AG09309 (cell line): ENCODE measurements at places on chromosomes 5 and 9.

GRCh38 chr5:28398185-28398584, 1359.8 kb upstream of the CDH9 start:
- no peak for DNase-seq

DNA sequence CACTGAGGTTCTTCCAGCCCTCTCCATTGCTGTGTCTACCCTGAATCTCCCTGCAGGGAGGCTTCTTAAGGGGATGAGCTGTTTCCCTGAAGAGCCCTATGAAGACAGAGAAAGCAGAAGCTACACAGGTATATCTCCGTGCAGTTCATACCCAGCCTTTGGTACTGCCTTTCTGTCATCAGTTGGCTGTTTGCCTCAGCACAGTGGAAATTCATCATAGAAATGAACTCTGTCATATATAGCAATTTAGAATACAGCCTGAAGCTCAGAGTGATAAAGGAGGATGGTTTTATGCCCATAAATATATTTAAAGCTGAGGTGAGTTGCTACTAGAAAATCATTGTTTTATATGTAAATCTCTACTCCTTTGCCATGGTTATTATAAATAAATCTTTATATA, 42.6 kb upstream of the KCNN2 start:
- DNase-seq, result no peak

GRCh38 chr5:18114151-18114757, 480.0 kb downstream of the TAF11L14 start:
- no peak for DNase-seq

GRCh38 chr5:160036243-160036642, 27.3 kb downstream of the TTC1 start:
- no peak for DNase-seq

DNA sequence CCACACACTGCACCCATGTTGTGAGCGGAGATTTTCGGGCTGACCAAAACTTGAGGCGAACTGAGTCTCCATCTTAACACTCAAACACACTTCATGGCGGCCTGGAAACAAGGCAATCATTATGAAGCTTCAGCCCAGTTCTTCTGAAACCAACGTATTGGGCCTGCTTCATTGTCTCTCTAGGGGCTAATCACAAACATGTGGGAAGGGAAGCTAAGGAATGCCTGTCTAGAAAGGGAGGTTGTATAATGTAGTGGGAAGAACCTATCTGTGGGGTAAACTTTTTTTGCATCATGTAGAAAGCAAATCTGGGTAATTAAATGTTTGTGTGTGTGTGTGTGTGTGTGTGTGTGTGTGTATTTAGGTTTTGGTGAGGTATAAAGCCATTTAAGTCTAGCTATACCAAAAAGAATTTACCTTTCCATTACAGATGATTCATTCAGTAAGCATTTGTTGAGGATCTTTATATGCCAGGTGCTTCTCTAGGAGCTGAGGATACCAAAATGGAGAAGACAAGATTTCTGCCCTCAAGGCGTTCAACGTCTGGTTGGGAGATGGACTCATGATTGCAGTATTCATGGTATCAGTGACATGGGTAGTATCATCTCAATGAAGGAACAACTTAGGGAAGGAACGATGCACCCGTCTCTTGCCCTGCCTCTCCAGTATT, 29.4 kb downstream of the SLC1A3 start:
- no peak for DNase-seq

DNA sequence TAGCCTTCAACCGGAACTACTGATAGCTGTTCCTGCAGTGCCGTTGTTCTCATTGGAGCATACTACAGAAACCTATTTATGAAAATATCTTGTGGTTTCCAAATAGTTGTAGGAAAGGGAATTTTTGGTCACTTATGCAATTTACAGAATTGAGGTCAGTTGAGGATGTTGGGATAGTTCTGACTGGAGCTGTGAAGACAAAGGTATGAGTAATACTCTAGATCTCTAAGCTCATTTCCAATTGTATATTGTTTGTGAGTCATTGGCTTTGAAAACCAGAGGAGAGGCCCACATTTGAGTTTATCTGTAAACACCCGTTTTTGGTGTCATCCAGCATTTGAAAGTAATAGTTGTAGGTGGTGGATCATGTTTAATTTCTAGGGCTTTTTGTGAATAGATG, 561.3 kb upstream of the WWC1 start:
- peak; percentile 97 for DNase-seq

GRCh38 chr5:38443390-38443789, 113.1 kb downstream of the LIFR start:
- no peak for DNase-seq

DNA sequence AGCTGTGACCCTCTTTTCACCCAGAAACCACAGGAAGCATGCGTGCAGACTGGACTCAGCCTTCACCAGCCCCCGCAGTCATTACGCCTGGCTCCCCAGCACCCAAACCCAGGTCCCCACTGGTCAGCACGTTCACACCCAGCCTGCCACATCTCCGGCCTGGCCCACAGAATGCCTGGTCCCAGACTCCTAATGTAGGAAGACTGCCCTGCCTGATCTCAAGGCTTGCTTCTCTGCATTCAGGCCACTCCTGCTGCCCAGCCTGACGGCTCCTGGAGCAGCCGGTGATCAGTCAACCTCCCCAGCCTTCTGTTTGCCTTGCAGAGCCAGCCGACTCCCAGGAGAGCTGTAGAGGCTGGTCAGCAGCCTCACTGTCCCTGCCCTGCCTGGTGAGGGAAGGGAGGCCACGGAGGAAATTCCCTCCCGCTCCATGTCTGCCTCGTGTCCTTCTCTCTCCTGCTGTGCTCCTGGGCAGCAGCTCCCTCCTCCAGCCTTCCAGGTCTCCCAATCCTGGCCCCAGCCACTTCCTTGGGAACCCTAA, 25.4 kb downstream of the ADAMTS2 start:
- DNase-seq, result no peak

DNA sequence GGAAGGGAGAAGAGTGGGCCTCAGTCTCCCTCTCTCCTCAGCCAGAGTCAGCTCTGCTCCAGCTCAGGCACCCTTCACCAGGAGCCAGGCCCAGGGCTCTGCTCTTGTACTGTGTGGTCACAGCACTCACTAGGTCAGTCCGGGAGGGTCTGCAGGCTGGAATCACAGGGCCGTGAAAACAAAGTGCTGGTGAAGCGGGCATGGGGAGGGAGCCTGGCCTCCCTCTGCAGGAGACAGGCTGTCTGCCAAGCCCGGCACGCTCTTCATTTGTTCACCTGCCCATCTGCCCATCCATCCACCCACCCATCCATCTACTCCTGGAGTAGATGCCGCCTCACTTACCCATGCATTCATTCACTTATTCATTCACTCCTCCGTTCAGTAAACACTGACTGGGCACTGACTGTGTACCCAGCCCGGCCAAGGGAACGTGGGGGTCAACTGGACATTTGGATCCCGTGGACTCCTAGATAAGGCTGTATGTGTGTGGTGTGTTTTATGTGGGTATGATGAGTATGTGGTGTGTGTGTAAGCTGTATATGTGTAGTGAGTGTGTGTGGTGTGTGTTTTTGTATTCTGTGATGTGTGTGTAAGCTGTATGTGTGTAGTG, 3.6 kb downstream of the SPAAR start:
- DNase-seq, result no peak

DNA sequence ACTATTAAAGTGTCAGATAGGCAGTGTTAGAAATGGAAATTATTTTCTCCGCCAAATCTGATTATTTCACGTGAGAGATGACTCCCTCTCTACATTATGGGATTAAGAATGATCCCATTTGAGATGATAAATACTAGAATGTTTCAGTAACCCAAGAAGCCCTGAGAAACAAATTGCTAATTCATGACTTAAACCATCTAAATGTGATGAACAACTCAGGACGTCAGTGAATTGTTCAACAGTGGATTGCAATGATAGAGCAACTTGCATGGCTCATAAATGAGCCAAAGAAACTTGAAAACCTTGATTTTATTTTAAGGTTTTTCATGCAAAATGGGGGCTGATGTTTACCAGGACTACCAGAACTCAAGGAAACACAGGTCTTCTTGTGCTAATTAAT, 350.5 kb upstream of the WWC1 start:
- DNase-seq, result no peak

DNA sequence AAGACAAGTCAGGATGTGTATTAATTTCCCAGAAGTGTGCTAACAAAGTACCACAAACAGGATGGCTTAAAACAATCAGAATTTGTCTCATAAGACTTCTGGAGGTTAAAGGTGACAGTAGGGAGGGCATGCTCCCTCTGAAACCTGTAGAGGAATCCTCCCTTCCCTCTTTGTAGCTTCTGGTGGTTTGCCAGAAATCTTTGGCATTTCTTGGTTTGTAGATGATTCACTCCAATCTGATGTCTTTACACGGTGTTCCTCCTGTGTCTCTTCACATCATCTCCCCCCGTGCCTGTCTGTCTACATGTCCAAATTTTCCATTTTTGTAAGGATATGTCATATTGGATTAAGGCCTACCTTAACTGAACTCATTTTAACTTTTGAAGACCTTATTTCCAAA, 471.5 kb downstream of the ZNF608 start:
- DNase-seq, result no peak

DNA sequence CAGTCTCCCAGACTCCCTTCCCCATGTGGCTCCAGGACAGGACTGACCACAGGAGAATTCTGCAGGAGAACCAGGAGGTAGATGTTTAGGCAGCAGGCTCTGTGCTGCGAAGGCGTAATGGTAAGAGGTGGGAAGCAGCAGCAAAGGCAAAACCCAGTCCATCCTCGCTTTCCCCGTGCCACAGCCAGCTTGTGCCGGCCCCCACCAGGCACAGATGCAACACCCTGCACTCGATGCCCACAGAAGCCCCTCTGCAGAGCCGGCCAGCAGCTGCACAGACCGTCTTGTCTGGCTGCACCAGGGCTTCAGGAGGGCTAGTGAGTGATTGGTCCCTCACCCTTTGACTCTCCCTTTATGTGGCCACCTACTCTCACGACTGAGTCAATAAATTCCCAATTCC, 28.0 kb downstream of the ANKS6 start:
- DNase-seq, result no peak

DNA sequence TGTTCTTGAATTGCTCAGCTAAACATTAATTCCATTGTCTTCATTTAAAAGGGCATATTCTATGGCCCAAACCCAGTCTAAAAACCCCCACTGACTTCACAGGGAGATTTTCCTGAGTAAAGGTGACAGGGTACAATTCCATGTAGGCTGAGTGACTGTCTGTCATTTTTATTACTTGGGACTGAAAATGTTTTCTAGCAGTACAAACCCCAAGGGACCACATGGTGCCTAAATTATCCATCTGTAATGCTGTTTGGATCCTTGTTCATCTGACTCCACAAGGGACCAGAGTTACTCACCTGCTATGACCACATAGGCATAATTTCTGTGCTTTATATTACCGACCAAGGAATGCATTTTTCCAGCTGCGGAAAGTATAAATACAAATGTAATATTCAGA, 349.1 kb downstream of the ZNF608 start:
- no peak for DNase-seq

DNA sequence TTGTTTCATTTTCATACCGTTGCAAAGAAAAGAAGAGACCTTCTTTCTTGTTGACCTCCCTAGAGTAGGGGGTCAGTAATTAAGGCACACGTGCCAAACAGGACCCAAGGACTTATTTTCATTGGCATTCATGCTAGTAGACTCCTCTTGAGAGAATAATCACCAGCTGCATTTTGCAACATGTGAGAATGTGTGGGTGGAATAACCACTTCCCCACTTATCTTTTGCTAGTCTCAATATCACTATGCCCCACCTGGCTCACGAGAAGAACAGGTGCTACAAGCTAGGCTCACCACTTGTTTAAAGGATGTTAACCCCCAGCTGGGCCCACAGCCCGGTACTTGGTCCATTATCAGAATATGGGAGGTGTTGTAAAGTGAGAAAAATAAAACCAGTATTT, 460.7 kb upstream of the MEF2C start:
- DNase-seq, result no peak

DNA sequence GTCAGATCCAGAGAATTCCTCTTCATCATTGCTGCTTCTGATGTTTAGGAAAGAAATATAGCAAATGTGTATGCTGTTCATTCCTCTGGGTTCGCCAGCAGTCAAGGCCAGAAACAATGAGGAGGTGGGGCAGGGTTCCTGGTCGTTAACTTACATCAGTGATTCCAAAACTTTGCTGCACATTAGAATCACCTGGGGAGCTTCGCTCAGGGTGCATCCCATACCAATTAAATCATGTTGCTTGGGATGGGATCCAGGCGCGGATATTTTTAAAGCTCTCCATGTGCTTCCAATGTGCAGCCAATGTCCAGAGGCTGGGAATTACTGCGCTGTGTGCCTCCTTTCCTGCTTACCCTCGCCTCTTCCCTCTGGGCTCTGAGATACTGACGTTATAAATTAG, 227.9 kb upstream of the KLF9 start:
- no peak for DNase-seq

- DNase-seq, result no peak
These were observed 114.5 kb downstream of the TSSK1B start for GRCh38 chr5:113320273-113320780.

DNA sequence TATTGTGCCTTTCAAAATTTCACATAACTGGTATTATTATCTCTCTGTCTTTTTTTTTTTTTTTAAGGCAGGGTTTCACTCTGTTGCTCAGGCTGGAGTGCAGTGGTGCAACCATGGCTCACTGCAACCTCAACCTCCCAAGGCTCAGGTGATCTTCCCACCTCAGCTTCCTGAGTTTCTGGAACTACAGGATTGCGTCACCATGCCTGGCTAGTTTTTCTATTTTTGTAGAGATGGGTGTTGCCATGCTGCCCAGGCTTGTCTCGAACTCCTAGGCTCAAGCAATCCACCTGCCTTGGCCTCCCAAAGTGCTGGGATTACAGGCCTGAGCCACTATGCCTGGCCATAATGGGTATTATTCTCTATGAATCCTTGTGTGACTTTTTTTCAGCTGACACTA, 402.3 kb upstream of the SMARCA2 start:
- no peak for DNase-seq

DNA sequence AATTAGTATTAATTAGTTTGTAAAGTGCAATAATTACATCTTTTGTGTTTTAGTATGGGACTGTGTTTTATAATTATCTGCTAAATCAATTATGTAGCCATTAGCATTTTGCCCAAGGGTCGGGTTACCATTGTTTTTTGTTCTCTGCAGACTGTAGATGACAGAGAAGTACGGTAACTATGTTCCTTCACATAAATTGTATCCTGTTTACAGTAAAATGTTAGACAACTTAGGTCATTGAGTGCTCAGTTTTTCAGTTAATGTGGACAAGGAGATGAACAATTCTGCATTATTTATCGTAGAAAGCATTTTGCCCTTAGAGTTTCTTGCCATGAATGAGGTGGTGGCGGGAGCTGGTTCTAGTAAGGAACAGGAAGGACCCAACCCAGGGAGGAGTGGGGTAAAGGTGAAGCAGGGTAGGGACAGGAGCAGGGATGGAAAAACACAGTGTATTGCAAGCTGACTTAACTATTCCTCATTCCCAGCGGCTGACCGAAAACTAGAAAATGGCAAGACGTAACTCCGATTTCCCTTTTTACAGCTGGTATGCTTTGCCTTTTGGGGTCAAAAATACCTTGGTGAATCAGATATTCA, 243.7 kb upstream of the SLC24A2 start:
- no peak for DNase-seq

DNA sequence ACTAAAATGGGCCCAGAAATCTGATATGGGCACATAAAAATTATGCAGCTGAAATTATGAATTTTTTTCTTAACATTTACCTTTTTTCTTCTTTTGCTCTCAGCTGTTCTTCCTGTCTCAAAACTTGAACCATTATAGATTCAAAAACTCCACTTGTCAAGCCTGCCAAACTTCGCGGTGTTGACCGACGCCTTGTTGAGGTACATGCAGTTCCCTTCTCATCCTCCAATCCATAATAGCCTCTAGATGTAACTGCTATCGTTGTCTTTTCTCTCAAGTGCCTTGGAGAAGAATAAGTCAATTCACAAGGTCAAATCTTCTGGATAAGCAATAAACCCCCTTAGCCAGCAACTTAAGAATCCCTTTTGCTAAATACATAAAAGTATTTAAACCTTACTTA, 27.2 kb downstream of the RANBP6 start:
- DNase-seq, result no peak

- no peak for DNase-seq
These were observed 197.4 kb downstream of the ERCC6L2 start for GRCh38 chr9:96072930-96073329.
